ENCODE measurements at places on chromosomes 3 and 15. TPM values are rescaled to one million over a fixed set of nuclear protein-coding genes. Genes with fewer than 3 reads are reported as not detected.
A peak's percentile ranks its signal among the peaks of the same experiment; 100 is the strongest.

- no peak for DNase-seq
Measured at GRCh38 chr3:8069471-8069870, 432.2 kb upstream of the LMCD1 start.

- DNase-seq: peak; percentile 56
Measured at GRCh38 chr3:141498598-141499223, 11.9 kb downstream of the RASA2 start.

DNA sequence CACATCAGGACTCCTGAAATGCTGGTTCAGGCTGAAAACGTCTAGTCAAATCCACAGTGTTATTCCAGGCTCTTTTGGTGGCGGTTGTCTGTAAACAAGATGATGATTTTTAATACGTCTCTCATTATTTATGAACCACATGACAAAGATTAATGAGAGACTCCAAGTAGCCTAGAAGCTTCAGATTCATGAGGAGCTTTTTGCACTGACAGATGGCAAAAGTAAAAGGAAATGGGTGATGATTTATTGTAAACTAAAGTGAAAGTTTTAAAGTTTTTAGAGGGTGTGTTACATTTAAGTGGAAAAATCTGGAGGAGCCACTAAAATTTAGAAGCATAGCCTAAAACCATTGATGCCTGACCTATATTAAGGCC, 77.0 kb downstream of the BBX start:
- DNase-seq: no peak

- DNase-seq: no peak
Measured at GRCh38 chr3:11535243-11535960, 108.3 kb downstream of the VGLL4 start.

DNA sequence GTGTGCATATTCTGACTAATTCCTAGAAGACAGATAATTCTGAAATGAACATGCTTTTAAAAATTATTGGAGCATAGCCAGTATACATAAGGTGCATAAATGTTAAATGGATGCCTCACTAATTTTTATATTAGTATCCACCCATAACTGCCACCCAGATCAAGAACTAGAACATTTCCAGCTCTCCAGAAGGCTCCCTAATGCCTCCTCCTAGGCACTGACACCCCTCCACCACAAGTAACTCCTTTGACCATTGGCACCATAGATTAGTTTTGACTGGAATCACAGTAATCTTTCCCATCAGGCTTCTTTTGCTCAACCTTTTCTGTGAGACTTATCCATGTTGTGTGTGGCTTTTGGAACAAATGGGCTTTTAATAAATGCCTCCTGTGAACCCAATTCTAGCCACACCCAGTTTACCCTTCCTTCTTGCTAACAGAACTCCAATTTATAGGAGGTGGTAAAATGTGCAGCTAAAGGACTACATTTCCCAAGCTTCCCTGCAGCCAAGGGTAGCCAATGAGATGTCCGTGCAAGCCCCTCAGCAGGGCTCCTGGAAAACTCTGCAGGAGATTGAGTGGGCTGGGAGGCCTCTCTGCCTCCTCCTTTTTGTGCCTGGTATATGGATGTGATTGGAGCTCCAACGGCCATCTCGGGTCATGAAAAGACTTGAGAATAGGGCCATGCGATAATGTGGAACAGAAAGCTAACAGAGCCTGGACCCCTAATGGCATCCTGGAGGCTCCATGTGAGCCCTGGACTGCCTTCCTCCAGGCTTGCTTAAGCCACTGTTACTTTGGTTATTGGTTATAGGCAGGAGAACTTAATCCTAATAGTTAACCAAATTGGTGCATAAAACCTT, 322.6 kb upstream of the TLE3 start:
- no peak for DNase-seq

- no peak for DNase-seq
Measured at GRCh38 chr15:41256577-41257038, 25.5 kb downstream of the CHP1 start.

GRCh38 chr3:2870724-2871333, 239.3 kb downstream of the IL5RA start:
- no peak for DNase-seq

- DNase-seq: no peak
Measured at GRCh38 chr3:171239757-171240503, 213.4 kb upstream of the SLC2A2 start.

GRCh38 chr3:45538641-45538986, 55.9 kb upstream of the LIMD1 start:
- no peak for DNase-seq

DNA sequence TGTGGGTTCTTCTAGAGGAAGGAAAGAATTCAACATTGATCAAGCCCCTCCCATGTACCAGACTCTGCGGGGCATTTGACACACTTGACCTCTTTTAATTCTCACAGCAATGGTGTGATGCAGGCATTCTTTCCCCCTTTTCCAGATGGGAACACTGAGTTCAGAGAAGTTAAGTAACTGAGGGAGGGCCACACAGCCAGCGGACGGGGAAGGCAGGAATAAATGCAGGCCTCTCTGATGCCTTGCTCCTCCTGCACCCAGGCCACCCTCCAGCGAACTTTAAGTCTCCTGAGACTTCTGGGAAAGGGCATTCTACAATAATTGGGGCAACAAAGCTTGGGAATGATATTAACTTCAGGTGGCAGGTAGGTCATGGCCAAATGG, 227.4 kb downstream of the UACA start:
- DNase-seq: no peak

DNA sequence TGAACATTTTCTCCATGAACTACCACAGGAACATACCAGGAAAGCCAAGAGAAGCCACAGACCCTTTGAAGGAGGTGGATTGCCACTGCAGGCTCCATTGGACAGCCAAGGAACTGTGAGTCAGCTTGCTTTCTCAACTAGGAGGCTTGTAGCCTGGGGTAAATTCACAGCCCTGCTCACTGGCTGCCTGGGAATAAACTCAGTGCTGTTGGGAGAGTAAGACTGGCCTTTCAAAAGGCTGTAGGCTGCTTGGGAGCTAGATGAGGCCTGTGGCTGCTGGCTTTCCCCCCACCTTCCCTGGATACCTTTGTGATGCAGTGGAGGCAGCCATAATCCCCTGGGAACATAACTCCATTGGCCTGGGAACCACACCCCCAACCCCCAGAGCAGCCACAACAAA, 223.5 kb upstream of the RBMS3 start:
- DNase-seq: no peak

DNA sequence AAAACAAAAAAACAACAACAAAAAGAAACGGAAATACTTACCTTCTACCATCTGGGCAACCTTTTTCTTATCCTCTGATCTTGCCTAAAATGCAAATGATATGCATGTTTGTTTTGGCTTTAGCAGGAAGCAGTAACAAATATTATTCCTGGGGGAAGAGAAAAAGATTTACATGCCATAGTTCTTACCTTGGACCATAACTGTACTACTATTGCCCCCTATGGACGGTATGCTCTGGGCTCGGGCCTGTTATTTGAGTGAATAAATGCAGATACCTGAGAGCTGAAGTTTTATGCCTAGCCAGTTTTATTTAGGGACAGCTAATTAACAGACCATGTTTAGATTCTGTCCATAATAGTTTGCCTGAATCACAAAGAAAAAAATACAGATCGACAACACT, 12.6 kb upstream of the STARD5 start:
- no peak for DNase-seq

- no peak for DNase-seq
Measured at GRCh38 chr3:157460253-157460652, 23.6 kb downstream of the PTX3 start.

DNA sequence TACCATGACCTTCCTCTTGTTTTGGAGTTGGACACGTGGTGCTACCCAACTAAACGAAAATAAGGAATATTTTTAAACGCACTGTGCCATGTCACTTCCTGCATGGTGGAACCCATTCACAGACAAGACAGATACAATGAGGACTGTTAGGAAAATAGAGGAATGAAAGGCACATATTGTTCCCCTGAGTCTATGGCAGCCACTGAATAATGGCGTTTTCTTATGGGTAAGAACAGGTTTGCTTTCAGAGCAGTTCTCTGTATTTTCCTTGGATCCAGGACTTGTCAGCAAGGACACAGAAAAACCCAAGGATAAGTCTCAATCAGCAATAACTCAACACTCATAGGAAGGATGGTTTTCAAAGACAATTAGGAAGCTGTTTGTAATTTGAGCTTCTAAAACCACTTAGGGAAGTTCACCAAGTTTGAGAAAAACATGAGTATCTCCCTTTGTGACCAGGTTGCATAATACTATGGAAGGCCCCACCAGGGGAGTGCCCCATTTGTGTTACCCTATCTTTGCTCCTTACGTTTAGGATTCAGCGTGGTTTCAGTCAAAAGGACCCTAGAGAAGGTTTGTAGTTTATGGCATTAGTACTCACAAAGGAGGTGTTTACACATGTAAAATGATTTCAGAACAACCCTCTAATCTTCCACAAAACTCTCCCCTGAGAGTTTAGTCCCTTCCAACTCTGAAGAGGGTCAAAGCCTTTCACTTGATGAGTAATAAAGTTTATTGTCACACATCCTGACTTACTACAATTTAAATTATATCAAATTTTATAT, 487.2 kb upstream of the ATP11B start:
- DNase-seq: no peak

DNA sequence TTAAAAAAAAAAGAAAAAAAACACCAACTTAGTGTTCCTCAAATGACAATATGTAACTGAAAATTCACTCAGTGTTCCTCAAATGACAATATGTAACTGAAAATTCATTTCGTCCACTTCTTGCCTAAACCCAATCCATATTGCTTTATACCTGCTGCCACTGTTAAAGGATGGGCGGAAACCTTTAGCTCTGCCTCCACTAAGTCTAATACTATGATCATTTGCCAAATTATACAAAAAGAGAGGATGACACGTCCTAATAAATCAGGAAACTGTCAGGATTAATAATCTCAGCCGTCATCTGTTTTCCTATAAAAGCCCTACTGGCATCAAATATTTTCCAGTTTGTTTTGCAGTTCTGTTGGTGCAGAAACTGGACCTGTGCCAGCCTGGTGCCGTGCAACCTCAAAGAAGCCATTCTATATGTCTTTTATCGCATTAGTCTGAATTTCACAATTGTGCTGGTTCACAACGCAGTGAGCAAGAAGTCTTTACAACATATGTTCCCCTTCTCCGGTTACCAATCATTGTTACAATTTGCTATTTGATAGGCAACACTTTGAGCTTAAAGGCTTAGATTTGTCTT, 160.4 kb upstream of the KCNH8 start:
- DNase-seq: no peak

DNA sequence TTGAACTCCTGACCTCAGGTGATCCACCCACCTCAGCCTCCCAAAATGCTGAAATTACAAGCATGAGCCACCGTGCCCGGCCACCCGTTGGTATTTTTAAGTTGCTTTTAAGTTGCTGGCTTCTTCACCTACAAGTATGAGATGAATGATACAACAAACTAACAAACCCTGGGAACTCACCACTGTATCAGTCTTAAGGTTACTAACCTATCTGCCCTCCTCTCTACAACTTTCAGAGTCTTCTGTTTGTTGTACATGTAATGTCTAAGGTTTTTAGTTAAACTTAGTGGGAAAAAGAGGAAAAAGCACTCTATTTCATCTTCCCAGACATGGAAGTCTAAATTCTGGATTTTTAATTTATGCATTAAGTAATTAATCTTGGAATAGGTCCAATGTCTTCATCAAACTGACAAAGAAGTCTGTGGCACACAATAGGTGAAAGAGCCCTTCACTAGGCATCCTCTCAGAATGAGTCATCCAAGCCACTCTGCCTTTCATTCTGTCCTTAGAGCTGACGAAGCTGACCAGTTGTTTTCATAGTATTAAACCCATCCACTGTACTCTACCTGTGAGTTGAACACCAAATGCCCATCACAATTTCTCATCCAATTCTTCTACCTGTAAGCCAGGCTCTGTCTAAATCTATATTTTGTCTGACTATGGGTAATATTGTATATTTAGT, 936.1 kb downstream of the TUSC7 start:
- no peak for DNase-seq

DNA sequence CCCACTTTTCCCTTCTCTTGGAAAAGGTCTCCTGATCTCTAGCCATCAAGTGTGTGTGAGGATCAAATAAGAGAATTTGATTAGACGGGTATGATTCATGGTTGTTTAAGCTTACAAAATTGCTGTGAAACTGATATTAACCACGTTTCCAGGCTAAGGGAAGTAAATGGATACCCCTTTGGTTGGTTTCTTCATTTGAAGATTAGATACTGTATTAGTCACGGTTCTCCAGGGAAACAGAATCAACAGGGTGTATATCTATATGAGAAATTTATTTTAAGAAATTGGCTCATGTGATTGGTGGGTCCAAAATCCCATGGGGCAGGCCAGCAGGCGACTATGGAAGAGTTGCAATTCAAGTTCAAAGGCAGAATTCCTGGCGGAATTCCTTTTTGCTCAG, 112.7 kb upstream of the SELENOK start:
- no peak for DNase-seq

DNA sequence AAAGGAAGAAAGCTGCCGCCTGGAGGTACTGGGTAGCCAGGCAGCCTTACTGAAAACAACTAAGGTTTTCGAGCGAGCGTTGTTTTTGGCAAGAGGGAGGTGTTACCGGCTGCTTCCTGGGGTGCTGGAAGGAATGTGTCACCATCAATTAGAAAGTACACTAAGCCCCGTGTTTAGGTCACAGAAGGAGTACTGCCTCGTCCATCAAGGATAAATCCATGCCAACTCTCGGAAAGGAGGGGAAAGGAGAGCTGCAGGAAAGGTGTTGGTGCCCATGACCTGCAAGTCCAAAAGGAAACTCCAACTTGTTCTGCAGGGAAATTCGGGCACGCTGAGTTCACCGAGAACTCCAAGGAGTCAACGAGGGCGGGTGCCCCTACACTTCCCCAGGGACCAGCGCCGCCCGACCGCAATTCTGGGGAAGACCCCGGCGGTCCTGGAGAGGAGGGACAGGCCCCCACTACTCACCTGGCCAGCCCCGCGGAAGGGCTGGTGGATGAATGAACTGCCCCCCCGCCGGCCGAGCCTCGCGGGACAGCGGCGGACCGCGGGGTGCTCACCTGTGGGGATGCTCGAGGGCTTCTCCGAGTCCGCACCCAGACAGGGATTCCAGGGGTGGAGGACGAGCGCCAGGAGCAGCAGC, 542 bp downstream of the PLOD2 start:
- peak; percentile 74 for DNase-seq

SPATA12 gene
- not detected for total RNA-seq

GPR62 gene
- total RNA-seq: 0.19 TPM

PCBP4 gene
- 62.2 TPM for total RNA-seq

MASP1 gene
- 56.3 TPM for total RNA-seq

TMEM207 gene
- total RNA-seq: not detected

ZCWPW2 gene
- total RNA-seq: 3.1 TPM

SYNM gene
- total RNA-seq: 184 TPM

SAMMSON gene
- not detected for total RNA-seq

PIGBOS1 gene
- 10.2 TPM for total RNA-seq

DNAJA4 gene
- total RNA-seq: 74.7 TPM

EID1 gene
- total RNA-seq: 258 TPM

Measured in right cardiac atrium (tissue), 5 donors.